ENCODE measurements at places on chromosomes 12 and 14. TPM values are rescaled to one million over a fixed set of nuclear protein-coding genes. Genes with fewer than 3 reads are reported as not detected.

DNA sequence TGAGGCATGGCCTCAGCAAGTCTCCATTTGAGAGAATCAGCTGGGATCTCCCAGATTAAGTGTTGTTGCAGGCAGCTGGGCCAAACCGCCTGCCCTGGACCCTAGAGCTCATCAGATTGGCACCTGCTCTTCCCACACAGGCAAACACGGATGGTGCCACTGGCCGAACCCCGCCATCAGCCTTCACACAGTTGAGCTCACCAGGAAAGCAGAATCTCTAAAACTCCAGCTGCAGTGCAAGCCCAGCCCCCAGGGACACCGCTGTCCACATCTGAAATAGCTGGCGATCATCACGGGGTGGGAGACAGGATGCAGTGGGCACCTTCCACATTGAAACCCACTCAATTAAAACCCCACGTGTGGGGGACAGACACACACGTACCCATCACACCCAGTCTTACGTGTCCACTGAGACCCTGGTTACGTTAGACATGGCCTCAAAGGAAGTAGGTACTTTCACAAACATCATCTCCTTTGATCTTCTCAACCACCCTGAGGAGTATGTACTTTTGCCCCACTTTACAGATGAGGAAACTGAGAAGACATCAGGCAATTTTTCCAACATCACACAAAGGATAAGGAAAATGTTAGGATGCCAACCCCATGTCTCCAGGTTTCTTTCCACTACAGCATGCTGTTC lies 88.8 kb downstream of the SINHCAF start:
- H3K36me3 ChIP-seq: no peaks in the 10 kb centered on the region
- no peak overlapping the region for H3K27ac ChIP-seq
- no peaks in the 10 kb centered on the region for H3K4me1 ChIP-seq
- no peaks in the 10 kb centered on the region for H3K27me3 ChIP-seq
- DNase-seq: no peak
- no peak overlapping the region for H3K4me3 ChIP-seq

DNA sequence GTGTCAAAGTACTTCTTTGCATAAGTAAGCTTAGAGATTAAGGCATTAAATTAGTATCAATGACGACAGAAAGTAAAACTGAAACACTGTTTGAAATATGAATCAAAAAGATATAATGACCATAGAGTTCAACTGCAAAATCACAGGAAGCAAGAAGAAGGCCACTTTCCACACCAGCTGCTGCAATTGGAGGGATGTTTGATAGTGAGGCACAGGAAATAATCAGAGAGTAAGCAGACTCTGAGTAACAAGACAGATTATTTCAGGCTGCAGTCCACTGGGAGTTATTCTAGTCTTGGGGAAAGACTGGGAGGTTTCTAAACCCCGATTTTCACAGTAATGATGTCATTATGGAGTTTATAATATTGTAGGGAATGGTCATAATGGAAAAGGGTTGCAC lies 12.9 kb downstream of the MDGA2 start:
- no peak for DNase-seq

- no peak overlapping the region for H3K4me3 ChIP-seq
- no peaks in the 10 kb centered on the region for H3K27me3 ChIP-seq
- no peak overlapping the region for H3K27ac ChIP-seq
- H3K36me3 ChIP-seq: no peaks in the 10 kb centered on the region
Measured at GRCh38 chr14:49052521-49052920, 533.7 kb downstream of the RPS29 start.

GRCh38 chr12:80269803-80270552 lies 170.6 kb downstream of the OTOGL start:
- no peaks in the 10 kb centered on the region for H3K4me1 ChIP-seq
- no peaks in the 10 kb centered on the region for H3K27me3 ChIP-seq
- H3K27ac ChIP-seq: no peak overlapping the region
- peak overlapping the region; percentile 14 for H3K4me3 ChIP-seq

DNA sequence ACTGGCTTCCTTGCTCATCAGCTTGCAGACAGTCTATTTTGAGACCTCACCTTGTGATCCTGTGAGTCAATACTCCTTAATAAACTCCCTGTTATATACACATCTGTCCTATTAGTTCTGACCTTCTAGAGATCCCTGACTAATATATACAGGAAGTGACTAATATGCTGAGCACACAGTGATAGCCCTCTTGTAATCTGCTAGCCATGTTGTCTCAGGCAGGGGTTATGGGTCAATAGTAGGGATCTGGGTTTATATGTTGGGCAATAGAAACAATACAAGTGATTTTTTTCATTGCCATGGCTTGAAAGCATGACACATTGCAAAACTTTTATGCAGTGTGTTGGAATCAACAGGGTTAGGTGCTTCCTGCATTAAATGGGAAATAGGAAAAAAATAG lies 562.2 kb downstream of the GALC start:
- H3K36me3 ChIP-seq: no peaks in the 10 kb centered on the region
- H3K4me3 ChIP-seq: no peak overlapping the region
- H3K4me1 ChIP-seq: no peaks in the 10 kb centered on the region
- H3K27me3 ChIP-seq: no peaks in the 10 kb centered on the region
- no peak for DNase-seq
- H3K27ac ChIP-seq: no peak overlapping the region

GRCh38 chr12:29499235-29499634 lies 1.7 kb upstream of the OVCH1 start:
- DNase-seq: no peak
- no peaks in the 10 kb centered on the region for H3K27me3 ChIP-seq
- no peaks in the 10 kb centered on the region for H3K36me3 ChIP-seq
- no peak overlapping the region for H3K27ac ChIP-seq

GRCh38 chr12:12925388-12925787 lies 26.6 kb downstream of the GPRC5D start:
- H3K27ac ChIP-seq: no peak overlapping the region
- H3K4me1 ChIP-seq: no peaks in the 10 kb centered on the region
- no peak for DNase-seq
- no peak overlapping the region for H3K4me3 ChIP-seq

GRCh38 chr12:51941604-51942003 lies 9.9 kb upstream of the ACVR1B start:
- H3K27me3 ChIP-seq: no peaks in the 10 kb centered on the region
- no peaks in the 10 kb centered on the region for H3K36me3 ChIP-seq
- no peaks in the 10 kb centered on the region for H3K4me1 ChIP-seq
- H3K4me3 ChIP-seq: no peak overlapping the region
- DNase-seq: no peak
- no peak overlapping the region for H3K27ac ChIP-seq

UNC79 gene
- total RNA-seq: 0.21 TPM

LPAR5 gene
- 3.7 TPM for total RNA-seq

GRCh38 chr12:9792961-9793617 lies 32.4 kb upstream of the CD69 start:
- no peak overlapping the region for H3K27ac ChIP-seq
- H3K27me3 ChIP-seq: no peaks in the 10 kb centered on the region
- DNase-seq: no peak
- no peak overlapping the region for H3K4me3 ChIP-seq
- no peaks in the 10 kb centered on the region for H3K36me3 ChIP-seq
- no peaks in the 10 kb centered on the region for H3K4me1 ChIP-seq

DNA sequence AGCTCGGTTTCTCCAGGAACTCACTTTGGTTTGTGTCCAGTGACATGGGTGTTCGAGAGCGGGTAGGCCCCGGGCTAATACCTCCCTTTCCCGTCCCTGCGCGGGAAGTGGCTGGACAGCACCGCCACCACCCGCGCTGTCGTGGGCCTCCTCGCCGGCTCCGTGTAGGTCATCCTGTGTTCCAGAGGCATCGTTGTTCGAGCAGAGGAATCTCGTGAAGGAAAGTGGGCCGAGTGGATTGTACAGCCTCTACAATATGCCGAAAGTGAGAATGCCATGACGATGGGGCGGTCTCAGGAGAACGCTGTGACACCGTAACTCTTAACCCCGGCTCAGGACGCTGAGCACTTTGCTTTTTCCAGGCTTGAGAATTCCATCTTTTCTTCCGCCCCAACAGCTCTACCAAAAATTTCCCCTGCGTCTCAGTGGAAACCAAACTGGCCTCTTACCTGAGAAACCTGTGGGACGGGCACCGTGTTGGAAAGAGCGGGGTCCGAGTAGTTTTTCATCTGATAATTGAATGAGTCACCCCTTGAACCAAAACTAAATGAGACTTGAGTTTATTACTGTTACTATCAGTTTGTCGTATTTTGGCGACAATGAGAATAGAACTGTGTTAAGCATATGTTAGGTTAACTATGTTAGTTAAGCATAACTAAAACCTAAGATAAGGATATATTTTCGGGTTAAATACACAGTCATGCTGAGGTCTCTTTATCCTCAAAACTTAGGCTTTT lies 510 bp downstream of the EIF2S1 start:
- H3K27me3 ChIP-seq: no peaks in the 10 kb centered on the region
- H3K4me3 ChIP-seq: peak overlapping the region; percentile 57
- peak overlapping the region; percentile 78 for H3K27ac ChIP-seq
- no peaks in the 10 kb centered on the region for H3K36me3 ChIP-seq
- DNase-seq: no peak

AGAP2 gene
- 2.6 TPM for total RNA-seq

GRCh38 chr12:23758608-23759007 lies 190.9 kb downstream of the SOX5 start:
- no peak overlapping the region for H3K27ac ChIP-seq
- H3K4me1 ChIP-seq: no peaks in the 10 kb centered on the region
- no peak for DNase-seq
- no peaks in the 10 kb centered on the region for H3K27me3 ChIP-seq
- no peak overlapping the region for H3K4me3 ChIP-seq
- H3K36me3 ChIP-seq: no peaks in the 10 kb centered on the region

GRCh38 chr12:78680596-78680995 lies 184.0 kb upstream of the SYT1 start:
- no peak overlapping the region for H3K27ac ChIP-seq
- no peaks in the 10 kb centered on the region for H3K27me3 ChIP-seq
- H3K4me1 ChIP-seq: no peaks in the 10 kb centered on the region
- no peaks in the 10 kb centered on the region for H3K36me3 ChIP-seq

GRCh38 chr12:83573671-83574070 lies 887.0 kb downstream of the TMTC2 start:
- H3K4me1 ChIP-seq: no peaks in the 10 kb centered on the region
- H3K4me3 ChIP-seq: no peak overlapping the region
- DNase-seq: no peak

- no peak overlapping the region for H3K27ac ChIP-seq
- H3K27me3 ChIP-seq: no peaks in the 10 kb centered on the region
- no peak for DNase-seq
- no peaks in the 10 kb centered on the region for H3K36me3 ChIP-seq
- no peaks in the 10 kb centered on the region for H3K4me1 ChIP-seq
- no peak overlapping the region for H3K4me3 ChIP-seq
Measured at GRCh38 chr12:28265435-28266042, 75.3 kb downstream of the CCDC91 start.

KRT1 gene
- not detected for total RNA-seq

MMP19 gene
- 144 TPM for total RNA-seq

DNA sequence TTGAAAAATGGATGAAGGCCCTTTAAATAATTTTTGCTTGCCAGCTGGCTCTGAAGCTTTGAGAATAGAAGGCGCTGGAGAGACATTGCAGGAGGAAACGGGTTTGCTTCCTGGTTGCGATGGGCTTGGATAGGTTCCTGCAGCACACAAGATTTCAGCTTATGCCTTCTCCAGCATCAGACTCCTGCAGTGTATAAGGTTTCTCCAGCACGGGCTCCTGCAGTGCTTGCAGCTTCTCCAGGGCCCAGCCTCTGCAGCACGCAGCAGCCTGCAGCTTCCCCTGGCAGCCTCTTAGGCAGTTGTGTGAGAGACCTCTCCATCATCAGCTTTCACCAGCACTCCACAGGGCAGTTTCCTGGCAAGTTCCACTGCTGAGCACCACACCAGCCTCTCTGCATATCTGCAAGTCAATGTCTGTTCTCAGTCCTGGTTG lies 78.7 kb upstream of the ZDHHC17 start:
- H3K4me3 ChIP-seq: no peak overlapping the region
- H3K4me1 ChIP-seq: no peaks in the 10 kb centered on the region
- no peaks in the 10 kb centered on the region for H3K36me3 ChIP-seq
- H3K27ac ChIP-seq: no peak overlapping the region

DNA sequence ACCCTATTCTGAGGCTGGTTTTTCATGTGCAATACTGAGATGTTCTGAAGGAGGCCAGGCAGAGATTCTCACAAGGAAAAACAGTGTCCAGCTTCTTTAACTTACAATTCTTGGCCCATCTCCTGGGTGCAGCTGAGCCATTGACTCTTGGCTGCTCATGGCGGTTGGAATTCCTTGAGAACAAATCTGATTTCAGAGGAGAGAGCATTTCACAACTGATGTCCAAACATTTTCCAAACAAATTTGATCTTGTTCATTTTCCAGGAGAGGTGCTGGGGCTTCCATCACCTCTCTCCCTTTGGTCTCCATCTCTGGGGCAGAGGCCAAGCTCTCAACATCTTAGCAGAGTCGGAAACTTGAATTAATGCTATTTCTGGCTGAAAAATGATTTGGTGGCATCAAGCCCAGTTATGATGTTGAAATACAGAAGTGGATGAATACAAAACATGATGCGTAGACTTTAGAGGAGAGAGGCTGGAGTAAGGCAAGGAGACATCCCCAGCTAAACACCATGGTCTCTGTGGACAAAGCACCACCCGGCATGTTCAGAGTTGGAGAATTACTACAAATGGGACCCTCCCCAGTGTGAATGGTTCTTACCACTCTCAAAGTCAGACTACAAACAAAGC lies 593.0 kb downstream of the VRK1 start:
- H3K4me3 ChIP-seq: no peak overlapping the region

SCN8A gene
- 0.48 TPM for total RNA-seq

DNA sequence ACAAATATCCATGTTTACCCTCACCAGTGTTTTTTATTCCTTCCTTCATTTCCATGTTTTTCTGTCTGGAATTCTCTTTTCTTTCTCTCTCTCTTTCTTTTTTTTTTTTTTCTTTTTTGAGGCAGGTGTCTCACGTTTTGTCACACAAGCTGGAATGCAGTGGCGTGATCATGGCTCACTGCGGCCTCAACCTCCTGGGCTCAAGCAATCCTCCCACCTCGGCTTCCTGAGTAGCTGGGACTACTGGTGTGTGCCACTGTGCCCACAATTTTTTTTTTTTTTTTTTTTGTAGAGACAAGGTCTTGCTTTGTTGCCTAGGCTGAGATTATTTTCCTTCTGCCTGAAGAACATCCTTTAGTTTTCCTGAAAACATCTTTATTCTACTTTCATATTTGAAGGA lies 15.0 kb upstream of the AMIGO2 start:
- no peaks in the 10 kb centered on the region for H3K36me3 ChIP-seq
- DNase-seq: no peak
- no peak overlapping the region for H3K4me3 ChIP-seq
- H3K27me3 ChIP-seq: no peaks in the 10 kb centered on the region

LHX5 gene
- not detected for total RNA-seq

GRCh38 chr14:37637341-37637740 lies 41.9 kb downstream of the TTC6 start:
- H3K27ac ChIP-seq: no peak overlapping the region
- no peaks in the 10 kb centered on the region for H3K36me3 ChIP-seq
- no peak overlapping the region for H3K4me3 ChIP-seq
- DNase-seq: no peak
- H3K27me3 ChIP-seq: no peaks in the 10 kb centered on the region

INHBE gene
- total RNA-seq: not detected

STXBP6 gene
- total RNA-seq: 2.8 TPM

GRCh38 chr14:64825509-64825908 lies 54.2 kb downstream of the SPTB start:
- DNase-seq: no peak
- no peaks in the 10 kb centered on the region for H3K4me1 ChIP-seq
- no peaks in the 10 kb centered on the region for H3K27me3 ChIP-seq
